Adipocyte (in vitro differentiated cells): ENCODE measurements at places on chromosomes 12 and 14.

DNA sequence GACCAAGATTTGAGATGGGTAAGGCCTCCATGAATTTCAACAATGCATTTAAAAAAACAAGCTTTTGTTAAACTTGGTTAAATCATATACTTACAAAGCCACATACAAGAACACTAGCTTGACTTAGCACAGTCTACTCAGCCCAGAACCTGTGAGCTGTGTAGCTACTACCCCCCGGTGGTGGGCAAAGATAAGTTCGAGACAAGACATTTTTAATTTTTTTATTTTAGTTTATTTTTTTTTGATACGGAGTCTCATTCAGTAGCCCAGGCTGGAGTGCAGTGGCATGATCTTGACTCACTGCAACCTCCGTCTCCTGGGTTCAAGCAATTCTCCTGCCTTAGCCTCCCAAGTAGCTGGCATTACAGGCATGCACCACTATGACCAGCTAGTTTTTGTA lies 3.7 kb upstream of the NECAP1 start:
- peak; percentile 78 for DNase-seq

GRCh38 chr12:2560356-2560755 lies 234.4 kb upstream of the FKBP4 start:
- DNase-seq: peak; percentile 4

GRCh38 chr14:100441271-100441947 lies 118.3 kb downstream of the SLC25A47 start:
- no peak for DNase-seq

DNA sequence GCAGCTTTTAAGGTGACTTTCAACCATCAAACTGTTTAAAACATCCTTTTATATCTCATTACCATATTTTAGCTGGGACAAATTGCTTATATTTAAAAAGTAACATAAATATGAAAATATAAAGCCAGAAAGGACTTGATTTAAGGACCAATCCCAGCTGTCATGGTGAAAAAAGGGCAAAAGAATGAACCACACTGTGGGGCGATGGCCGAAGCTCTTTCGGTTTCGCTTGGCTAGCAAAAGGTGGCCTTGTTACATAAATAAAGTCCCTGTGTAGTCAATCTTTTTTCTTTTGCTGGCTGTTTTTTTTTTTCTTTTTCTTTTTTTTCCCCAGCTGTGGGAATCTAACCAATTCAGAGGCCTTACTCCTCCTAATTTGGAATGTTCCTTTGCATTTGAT lies 50.9 kb downstream of the FBXO33 start:
- DNase-seq: no peak

DNA sequence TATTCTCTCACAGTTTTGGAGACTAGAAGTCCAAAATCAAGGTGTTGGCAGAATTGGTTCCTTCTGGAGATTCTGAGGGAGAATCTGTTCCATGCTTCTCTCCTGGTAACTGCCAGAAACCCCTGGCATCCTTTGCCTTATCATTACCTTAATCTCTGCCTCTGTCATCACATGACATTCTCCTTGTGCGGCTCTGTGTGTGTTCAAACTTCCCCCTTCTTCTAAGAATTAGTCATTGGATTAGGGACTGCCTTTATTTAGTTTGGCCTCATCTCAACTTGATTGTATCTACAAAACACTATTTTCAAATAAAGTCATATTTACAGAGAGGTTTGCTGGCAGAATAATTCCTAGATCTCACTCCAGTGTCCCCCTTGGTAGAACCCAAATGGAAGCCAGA lies 68.9 kb downstream of the ZNF641 start:
- no peak for DNase-seq

DNA sequence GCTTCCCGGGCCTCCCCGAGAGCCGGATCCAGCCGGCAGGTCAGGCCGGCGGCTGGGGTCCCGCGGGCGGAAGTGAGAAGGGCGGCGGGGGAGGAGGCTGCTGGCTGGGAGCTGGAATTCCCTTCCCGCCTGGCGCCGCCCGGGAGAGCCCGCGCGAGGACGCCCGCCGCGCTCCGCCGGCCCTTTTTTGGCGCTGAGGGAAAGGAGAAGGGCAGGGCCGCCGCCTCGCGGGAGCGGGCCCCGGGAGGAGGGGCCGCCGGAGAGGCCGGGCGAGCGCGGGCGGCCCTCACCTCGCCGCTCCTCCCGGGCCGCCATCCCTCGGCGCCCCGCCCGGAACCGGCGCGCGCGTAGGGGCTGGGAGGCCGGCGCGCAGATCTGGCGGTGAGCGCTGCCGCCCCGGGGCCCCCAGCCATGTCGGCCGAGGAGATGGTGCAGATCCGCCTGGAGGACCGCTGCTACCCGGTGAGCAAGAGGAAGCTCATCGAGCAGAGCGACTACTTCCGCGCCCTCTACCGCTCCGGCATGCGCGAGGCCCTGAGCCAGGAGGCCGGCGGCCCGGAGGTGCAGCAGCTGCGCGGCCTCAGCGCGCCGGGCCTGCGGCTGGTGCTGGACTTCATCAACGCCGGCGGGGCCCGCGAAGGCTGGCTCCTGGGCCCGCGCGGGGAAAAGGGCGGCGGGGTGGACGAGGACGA lies at the start of the genes KLHL42 and MANSC4:
KLHL42 (plus strand) TSS at position 314 of the 692 bp plus-strand sequence; CDS start at position 412, 98 bp downstream.
MANSC4 (minus strand) TSS at position 317 of the 692 bp plus-strand sequence. CDS start 8,960 bp downstream, outside the sequence.
- DNase-seq: peak; percentile 84

- DNase-seq: no peak
Observed at GRCh38 chr14:72610831-72611200, 283.1 kb downstream of the DPF3 start.

- no peak for DNase-seq
Observed at GRCh38 chr12:19121449-19122018, 8.0 kb upstream of the PLEKHA5 start.

GRCh38 chr12:76057326-76057725 lies 25.8 kb upstream of the PHLDA1 start:
- no peak for DNase-seq

DNA sequence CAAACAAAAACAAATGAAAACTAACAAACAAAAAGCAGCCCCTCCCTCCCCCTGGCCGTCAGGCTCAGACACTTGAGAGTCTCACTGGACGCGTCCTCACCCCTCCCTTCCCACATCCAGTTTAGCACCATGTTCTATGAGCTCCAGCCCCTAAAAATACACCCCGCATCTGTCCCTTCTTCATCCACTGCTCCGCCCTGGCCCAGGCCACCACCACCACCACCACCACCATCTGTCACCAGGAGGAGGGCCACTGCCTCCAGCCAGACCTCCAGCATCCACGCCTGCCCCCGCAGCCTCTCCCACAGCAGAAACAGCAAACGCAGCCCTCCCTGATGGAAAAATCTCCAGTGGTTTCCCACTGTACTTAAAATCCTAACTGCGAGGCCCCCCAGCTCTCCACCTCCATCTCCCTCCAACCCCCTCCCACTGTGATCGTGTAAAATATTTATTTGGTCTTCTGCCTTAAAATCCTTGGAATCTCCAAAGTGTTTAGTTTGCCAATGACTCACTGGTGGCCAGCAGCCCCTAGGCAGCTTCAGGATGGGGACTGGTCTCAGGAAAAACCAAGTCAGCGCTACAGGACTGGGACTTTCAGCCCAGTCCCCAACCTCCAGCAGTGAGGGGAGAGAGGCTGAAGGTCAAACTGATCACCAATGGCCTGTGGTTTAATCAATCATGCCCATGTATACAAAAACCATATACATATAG lies 95.1 kb downstream of the SCARB1 start:
- DNase-seq: peak; percentile 51

GRCh38 chr12:117967512-117967911 lies 1.3 kb downstream of the KSR2 start:
- no peak for DNase-seq

DNA sequence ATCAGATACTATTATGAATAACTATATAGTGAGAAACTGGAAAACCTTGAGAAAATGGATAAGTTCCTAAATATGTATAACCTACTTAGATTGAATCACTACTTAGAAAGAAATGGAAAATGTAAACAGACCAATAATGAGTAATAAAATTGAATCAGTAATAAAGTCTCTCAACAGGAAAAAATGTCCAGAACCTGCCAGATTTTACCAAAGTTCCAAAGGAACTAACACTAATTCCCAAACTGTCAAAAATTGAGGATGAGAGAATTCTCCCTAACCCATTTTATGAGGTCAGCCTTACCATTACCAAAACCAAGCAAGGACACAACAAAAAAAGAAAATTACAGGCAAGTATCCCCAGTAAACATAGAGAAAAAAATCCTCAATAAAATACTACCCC lies 272.0 kb downstream of the RPAP3 start:
- no peak for DNase-seq

- no peak for DNase-seq
Observed at GRCh38 chr12:132065609-132066344, 78.3 kb downstream of the DDX51 start.

- peak; percentile 75 for DNase-seq
Observed at GRCh38 chr14:25048170-25049016, 1.6 kb downstream of the STXBP6 start.

DNA sequence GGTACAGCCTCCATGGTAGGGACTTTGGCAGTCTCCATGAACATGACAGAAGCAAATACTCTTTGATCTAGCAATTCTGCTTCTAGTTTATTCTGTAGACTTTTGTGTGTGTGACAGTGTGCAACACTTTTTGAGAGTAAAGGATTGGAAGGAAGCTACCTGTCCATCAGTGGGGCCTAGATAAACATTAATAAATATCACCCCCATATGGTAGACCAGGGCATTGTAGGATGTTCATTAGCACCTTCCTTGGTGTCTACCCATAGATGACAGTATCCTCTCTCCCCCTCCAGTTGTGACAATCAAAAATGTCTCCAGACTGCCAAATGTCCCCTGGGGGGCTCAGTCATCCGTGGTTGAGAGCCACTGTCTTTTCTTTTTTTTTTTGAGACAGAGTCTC lies 10.8 kb downstream of the SNRNP35 start:
- DNase-seq: no peak

DNA sequence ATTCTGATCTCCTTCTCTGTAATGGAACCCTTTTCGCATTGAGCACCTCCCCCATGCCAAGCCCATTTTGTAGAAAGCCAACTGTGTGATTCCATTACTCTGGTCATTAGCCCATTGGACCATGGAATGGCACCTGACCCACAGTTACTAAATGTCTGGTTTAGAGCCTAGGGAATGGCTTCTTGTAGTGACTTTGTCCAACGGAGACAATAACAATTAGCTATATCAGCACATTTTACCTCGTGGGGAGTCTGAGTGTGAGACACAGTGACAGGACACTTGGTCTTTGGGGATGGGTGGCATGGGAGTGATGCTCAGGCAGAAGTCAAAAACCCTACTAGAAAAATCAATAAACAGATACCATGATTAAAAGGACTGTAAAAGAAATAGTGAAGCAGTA lies 10.4 kb downstream of the SLC10A1 start:
- DNase-seq: no peak

GRCh38 chr14:94337274-94337673 lies 14.1 kb upstream of the SERPINA6 start:
- DNase-seq: peak; percentile 24

DNA sequence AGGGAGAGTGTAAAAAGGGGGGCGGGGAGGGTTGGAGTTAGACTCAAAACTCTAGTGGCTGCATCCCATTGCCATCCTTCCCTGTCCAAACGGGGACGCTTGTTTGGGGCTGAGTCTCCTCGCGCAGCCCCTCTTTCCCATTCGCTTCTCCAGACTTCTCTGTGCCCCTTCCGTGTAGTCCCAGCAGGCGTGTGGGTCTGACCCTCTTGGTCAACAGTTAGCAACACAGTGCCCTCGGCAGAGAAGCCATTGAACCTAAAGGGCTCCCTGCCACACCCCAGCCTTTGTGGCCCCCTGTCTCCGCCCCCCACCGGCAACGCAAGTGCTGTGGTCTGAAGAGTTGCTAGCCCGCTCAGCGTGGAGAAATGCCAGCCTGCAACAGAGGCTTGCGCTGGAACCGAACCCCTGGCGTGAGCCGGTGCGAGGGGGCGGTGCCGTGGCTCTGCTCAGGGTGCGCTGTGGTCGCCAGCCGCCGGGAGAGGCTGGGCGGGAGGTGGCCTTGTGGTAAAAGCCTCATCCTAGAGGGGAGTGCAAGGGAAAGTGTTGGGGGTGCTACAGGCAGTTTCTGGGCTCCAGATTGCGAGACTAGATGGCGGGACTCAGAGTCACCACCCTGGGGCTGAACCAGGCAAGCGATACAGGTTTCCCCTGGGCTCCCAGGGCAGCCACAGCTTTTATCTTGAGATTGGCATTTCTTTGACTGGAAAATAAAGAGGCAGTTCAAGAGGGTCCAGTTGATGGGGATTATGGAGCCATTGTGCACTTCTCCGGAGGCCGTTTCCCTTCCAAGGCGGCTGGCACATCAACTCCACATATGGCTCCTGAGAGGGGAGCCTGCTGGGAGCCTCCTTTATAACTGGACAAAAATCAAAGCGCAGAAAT lies 2.1 kb downstream of the PLXNC1 start:
- DNase-seq: no peak

DNA sequence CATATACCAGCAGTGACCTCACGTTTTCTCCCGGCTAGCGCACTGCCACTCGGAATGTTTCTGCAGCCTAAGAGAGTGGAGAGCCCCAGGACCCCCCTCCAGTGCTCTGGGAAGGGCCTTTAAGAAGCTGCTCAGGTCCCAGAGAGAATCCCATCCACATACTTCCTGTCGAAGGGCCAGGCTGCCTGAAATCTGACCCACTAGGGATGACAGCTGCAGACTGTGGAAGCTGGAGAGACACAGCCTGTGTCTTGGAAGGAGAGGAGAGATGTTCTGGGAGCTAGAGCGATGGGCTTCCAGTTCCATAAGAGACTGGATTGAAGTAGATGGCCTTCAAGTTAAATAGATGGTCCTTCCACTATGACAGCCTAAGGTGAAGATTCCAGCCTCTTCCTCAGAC lies 54.4 kb downstream of the IQSEC3 start:
- no peak for DNase-seq

DNA sequence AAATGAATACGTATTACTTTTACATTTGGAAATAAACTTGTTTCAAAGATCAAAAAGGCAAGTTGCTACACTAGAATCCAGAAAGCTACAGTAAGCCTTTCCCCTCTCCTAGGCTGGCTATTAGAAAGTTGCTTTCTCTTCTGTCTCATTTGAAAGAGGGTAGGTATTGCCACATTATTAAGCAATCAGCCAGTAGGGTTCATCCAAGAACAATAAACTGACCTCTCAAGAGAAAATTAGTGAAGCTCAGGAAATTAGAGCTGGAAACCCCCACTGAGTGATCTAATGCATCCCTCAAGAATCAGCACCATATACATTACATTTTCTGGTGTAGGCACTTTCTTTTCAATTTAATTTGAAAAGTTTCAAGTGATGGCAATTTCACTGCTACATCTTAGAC lies 4.5 kb upstream of the TMEM233 start:
- DNase-seq: peak; percentile 18

- DNase-seq: no peak
Observed at GRCh38 chr14:81199084-81199483, 21.7 kb downstream of the GTF2A1 start.

DNA sequence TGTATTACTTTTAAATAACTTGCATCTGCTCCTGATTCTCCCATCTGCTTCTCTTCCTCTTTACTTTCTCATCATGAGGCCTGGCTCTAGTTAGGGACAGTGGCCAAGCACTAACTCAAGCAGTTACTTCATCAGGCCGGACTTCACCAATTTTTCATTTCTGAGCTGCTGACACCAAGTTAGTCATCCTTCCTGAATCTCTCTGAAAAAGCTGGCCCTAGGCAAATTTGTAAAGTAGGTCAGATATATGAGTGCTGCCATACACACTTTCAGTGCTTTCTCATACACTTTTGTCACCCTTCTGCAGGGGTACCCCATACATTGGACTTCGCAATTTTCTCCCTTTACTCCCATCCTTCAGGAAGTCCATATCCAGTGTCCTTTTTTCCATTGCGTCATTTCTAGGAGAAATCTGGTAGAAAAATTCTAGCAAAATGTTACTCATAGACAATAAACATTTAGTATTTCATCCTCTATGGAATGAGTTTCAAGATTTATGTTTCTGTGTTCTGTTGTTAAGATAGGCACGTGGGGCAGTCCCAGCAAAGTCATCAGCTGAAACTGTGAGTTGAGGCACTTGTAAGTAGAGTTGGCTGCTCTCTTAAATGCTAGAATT lies 276.8 kb upstream of the TMPO start:
- DNase-seq: peak; percentile 8

GRCh38 chr12:93783832-93784231 lies 106.7 kb downstream of the CRADD start:
- DNase-seq: no peak
